Dermis blood vessel endothelial cell (primary cell): ENCODE measurements at places on chromosomes 2 and 18. TPM values are rescaled to one million over a fixed set of nuclear protein-coding genes. Genes with fewer than 3 reads are reported as not detected.

The CNDP1 gene
- not detected in 2 replicates for total RNA-seq

The SLC30A3 gene
- total RNA-seq, result 17.9 and 25.8 TPM in 2 replicates

The CYP1B1 gene
- total RNA-seq, result 2.7 and 5.6 TPM in 2 replicates

The RTKN gene
- total RNA-seq, result 21.6 and 27.0 TPM in 2 replicates

The DRC1 gene
- 0.09 and 0.17 TPM in 2 replicates for total RNA-seq

The ANKRD12 gene
- 23.3 and 50.2 TPM in 2 replicates for total RNA-seq

The ALPI gene
- not detected in 2 replicates for total RNA-seq

The MAB21L4 gene
- total RNA-seq, result not detected in 2 replicates

The SEH1L gene
- 63.0 and 84.0 TPM in 2 replicates for total RNA-seq

DNA sequence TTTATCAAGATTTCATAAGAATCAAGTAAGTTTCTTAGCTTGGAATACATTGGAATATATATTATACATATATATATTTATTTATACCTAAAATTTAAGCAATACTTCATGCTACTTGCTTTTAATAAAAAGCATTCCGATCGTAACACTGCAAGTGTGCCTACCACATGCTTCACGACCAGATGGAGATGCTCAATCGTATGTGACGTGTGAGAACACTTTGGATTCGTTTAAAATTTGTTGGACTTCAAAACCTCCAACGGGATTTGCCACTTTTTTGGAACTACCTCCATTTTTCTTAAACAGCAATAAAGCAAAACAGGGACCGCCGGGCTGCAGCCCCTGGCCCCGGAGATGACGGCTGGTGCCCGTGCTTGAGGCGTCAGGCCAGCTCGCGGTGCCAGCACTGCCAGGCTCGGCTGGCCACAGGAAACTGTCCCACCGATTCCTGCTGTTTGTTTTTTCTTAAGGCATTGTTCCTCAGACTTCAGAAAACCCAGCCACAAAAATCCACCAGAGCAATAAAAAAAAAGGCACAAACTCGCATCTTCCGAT is 204.1 kb downstream of the TWIST2 start:
- DNase-seq, result no peak

DNA sequence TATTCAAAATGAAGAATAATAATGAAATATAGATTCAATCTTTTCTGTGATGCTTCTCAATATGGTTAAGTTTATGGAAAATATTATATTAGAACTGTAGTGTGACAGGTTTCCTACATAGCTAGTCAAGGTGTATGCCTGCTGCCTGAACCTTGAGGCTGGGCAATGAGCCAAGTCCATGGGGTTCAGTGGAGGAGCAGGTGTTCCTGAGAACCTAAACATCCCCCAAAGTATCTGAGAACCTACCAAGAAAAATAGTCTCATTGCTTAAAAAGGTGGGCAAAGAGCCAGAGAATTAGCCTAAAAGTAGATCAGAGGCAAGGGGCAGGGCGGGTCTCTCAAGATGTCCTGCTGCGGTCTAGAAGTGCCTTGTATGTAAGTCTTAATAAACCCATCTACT is 185.9 kb upstream of the SPHKAP start:
- no peak for DNase-seq

- DNase-seq, result no peak
Measured at GRCh38 chr2:240982821-240983281, 15.6 kb upstream of the SNED1 start.

DNA sequence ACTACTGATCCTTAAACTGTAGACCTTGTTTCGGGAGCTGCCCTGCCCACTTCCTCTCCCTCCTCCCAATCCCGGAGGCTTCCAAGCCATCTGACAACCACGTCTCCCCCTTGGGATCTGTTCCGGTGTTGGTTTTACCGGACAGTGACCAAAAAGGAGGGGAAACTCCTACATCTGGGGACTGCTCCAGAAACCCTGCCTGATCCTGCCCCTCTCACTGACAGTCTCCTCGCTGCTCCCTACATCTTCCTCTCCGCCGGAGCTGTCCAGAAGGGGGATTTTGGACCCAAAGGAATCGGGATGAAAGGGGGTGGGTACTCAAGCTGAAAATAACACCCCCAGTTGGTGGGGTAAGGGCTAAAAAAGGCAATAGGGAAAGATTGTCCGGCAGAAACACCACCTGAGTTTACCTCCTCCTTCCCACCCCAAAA is 1.5 kb downstream of the INO80D start:
- peak; percentile 70 for DNase-seq

GRCh38 chr2:33577668-33578067 is 21.4 kb downstream of the FAM98A start:
- peak; percentile 10 for DNase-seq

DNA sequence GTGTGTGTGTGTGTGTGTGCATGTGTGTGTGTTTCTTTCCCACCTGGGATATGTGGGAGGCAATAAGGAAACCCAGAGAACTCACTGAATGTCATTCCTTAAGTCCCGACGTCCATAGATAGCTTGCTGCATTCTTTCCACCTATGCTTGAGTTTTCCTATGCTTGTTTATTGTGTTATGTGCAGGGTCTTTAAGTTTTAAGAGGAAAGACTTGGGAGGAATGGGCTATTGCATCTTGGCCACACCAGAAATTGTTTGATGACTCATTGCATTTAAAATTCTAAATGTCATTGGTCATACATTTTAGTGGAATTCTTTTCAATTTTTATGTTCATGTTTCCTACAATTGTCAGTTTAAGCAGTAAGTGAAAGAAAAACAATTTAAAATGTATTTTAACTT is 33.7 kb downstream of the STARD6 start:
- no peak for DNase-seq

- peak; percentile 87 for DNase-seq
Measured at GRCh38 chr2:99880148-99880963, 262.0 kb downstream of the AFF3 start.

DNA sequence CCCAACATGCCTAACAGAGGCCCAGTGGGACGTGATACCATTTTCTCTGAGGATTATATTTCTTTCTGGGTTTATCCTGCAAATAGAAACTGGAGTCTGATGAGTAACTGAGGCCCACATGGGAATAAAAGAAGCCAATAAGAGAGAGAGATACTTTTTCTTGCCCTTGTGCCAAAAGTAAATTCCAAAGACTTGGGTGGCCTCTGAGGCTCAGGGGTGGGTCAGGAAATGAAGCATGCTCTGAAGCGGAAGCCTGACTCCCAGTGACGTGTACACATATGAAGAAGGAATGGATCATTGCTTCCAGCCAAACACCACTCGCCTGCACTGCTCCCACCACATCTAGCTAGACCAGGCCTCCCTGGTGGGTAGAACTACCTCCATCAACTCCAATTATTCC is 273.6 kb upstream of the NCKAP5 start:
- DNase-seq, result peak; percentile 93

GRCh38 chr2:60408811-60409530 is 144.5 kb downstream of the BCL11A start:
- no peak for DNase-seq

GRCh38 chr2:214624166-214624760 is 185.2 kb downstream of the BARD1 start:
- DNase-seq, result no peak

- no peak for DNase-seq
Measured at GRCh38 chr18:70428439-70428838, 139.6 kb downstream of the SOCS6 start.

DNA sequence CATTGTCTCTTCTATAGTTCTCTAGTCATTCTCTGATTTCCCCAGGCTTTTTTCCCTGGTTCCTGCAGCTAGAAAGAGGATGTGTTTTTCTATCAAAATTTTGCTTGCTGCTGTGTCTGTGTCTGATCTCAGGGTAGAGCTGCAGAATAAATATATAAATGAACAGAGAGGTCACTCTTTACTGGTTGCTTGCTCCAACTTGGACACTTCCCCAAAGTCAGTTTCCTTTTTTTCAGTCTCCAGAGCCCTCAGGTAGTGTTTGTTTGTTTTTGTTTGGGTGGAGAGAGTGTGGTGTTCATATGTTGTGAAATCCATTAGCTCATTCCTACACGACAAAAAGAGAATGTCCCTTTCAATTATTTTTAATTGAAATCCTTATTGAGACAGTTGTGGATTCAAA is 85.8 kb downstream of the CERS6 start:
- DNase-seq, result no peak

DNA sequence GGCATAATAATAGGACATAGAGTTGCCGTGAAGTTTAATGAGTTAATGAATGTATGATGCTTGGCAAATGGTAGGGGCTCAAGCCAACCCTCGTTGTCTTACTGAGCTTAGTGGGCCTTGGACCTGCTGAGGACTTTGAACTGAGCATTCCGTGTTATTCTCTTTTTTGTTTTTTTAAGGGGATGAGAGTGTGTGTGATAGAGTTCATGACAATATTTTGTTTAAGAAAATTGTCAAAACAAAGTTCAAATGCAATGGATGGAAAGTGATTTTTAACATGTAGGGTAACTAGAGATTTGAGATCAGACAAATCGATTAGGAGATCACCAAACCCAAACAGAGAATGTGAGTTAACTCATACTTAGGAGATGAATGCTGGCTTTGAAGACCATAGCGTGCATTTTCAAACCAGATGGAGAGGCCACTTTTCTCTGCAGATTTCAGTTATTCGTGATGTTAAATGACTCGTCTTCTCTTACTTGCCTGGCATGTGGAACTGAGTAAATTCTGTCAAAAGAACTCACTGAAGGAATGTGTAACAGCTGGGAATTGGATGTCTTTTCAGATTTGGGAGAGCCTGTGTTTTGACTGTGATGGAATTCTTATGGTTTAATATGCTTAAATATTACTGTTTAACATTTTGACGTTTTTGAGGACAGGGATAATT is 88.7 kb downstream of the NEDD4L start:
- no peak for DNase-seq

DNA sequence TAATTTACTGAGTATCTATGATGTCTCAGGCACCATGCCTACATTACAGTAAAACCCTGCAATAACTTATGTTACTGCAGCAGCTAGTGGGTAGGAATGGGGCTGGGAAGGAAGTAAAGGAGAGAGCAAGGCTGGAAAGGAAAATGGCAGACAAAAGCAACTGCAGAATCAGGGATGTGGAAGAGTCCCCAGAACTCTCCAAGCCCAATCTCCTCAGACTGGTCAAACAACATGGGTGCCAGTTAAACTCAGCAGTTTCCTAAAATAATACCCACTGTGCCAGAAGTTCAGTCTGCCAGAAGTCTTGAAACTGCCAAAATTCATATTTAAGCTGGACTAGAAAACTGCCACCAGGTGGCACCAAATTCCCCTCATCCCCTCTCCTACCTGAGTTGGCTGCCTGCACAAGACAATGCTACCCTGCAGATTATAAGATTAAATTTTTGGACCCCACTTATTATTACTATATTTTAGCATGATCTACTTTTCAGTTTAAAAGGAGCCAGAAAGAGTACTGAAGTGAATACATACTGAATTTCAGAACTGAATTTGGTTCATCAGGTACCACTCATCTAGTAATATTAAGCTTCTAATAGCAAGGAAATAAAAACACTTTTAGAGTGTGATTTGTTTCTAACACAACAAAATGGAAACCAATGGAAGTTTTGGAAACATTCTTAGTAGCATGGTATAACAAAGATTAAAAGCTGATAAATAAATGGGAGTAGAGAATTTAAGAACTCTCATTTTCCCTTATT is 86.8 kb upstream of the DNER start:
- DNase-seq, result peak; percentile 89

- peak; percentile 12 for DNase-seq
Measured at GRCh38 chr2:204608237-204608939, 63.1 kb downstream of the PARD3B start.

- DNase-seq, result peak; percentile 12
Measured at GRCh38 chr2:217279556-217279955, 419.7 kb upstream of the TNP1 start.

GRCh38 chr2:98708396-98709186 is 22.3 kb downstream of the MGAT4A start:
- no peak for DNase-seq

DNA sequence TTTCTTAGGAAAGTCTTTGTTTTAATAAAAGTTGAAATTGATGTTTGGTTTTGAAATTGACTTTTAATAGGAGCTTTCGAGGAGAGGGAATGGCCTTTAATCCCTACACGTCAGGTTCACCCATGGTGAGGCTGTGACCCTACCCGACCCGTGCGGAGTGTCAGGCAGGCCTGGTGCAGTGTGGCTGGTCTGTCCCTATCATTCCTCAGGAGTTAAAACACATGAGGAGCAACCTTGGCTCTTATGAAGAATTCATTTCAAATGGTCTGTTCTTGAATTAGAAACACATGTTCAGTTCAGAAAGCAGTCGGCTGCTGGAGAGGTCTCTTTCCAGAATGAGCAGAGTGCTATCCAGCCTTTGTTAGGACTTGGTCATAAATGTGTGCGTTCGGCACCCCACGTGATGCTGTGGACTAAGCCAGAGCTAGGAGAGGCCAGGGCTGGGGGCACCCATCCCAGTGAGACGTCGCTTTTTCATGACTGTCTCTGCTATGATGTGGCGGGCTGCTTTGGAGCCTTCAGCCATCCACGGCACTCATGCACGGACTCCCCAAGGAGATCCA is 54.7 kb downstream of the EMILIN2 start:
- DNase-seq, result no peak

DNA sequence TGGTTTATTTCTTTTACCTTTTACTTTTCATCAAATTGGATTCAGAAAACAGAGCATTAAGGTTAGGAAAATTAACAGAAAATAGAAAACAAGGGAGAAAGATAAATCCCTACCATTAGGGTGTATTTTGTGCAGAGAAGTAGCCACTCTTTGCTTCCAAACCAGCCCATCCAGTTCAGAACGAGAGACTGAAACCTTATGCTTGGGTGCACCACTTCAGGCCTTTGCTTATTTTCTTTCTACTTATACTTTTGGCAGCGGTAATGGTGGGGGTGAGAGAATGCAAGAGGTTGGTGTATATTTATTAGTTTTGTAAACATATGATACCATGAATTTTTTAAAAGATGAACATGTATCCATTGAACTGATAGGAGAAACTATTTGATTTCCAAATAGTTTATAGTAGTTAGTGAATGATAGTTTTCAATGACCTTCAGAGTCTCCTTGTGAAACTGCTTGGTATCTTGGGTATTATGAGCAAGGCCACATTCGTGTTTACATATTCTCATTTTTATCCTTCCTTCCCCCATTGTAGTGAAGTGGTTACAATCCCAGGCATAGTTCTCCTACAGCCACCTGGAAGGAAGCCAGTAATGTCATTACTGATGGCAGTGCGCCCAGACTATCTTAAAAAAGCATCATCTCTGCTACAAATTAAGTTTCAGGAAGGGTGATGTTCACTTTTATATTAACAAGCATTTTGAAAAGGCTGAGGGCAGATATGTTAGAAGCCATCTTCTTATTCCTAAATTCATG is 60.8 kb downstream of the MFSD6 start:
- DNase-seq, result peak; percentile 97

DNA sequence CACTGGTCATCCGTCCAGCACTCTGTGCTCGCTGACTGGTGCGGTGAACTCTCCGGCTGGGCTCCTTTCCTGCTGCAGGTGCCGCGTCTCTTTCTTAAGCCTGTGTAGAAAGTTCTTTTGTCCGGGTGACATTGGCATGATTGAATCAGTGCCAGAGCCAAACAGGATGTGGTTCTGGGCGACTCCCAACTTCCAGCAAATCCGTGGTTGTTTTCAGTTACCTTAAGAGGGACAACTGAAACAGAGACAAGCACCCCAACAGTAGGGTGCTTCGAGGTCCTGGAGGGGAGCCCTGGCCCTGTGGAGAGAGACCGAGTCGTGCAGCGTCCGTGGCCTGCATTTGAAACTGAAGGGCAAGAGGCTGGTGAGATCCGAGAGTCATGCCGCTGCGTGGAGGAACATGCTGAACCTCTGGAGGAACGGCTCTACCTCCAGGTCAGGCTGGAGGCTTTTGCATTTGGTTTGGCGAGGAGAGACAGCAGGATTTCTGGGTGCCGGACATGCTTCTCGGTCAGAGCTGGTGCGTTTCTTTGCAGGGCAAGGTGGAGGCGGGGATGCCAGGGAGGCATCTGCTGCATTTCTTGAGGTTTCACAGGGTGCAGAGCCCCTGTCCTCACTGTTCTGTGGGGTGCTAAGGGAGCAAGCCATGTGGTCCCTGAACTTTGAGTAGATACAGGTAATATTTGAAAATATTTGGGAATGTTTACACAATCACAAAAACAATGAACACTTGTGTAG is 26.8 kb downstream of the SH3BP4 start:
- DNase-seq, result peak; percentile 69
